NCI-H1092 (cell line): ENCODE measurements at places on chromosomes 6 and 20.

DNA sequence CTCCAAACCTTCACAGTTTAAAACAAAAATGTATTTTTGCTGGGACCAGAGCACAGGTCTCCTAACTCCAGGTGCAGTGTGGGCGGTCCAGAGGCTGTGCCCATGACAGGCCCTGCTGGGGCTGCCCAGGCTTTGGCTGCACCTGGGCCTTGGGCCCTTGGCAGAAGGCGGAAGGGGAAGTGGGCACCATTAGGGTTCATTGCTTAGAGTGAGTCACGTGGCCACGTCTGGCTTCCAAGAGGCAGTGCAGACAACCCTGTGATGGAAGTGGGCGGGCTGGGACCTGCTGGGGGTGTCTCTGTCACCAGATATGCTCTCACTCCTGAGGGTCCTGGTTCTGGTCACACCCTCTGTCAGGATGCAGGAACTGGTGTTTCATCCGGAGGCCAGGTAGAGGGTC lies 302.2 kb downstream of the QKI start:
- no peak for DNase-seq

DNA sequence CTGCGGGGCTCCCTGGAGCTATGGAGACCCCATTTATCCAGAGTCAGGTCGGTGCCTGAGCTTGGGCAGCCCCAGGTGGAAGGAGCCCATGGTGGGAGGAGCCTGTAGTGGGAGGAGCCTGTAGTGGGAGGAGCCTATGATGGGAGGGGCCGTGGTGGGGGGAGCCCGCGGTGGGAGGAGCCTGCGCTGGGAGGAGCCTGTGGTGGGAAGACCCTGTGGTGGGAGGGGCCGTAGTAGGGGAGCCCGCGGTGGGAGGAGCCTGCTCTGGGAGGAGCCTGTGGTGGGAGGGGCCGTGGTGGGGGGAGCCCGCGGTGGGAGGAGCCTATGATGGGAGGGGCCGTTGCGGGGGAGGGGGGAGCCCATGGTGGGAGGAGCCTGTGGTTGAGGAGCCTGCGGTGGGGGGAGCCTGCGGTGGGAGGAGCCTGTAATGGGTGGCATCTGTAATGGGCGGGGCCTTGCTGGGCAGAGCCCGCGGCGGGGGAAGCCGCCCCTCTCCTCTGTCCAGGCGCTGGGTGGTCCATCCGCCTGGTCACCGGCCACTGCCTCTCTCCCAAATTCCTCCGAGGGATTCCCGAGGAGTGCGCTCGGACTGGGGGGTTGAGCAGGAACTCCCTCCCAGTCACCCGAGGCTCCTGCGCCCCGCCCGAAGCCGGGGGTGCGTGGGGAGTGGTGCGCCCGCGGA lies 567 bp upstream of the FNDC11 start:
- DNase-seq, result no peak

DNA sequence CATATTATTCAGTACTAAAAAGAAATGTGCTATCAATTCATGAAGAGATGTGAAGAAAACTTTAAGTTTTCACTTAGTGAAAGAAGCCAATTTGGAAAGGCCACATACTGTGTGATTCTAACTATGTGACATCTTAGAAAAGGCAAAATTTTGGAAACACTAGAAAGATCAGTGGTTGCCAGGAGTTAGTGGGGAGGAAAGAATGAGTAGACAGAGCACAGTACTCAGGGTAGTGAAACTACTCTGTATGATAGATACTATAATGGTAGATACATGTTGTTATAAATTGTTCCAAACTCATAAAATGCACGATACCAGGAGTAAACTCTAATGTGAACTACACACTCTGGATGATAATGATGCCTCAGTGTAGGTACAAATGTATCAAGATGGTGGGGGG lies 14.2 kb downstream of the NCOA3 start:
- no peak for DNase-seq

DNA sequence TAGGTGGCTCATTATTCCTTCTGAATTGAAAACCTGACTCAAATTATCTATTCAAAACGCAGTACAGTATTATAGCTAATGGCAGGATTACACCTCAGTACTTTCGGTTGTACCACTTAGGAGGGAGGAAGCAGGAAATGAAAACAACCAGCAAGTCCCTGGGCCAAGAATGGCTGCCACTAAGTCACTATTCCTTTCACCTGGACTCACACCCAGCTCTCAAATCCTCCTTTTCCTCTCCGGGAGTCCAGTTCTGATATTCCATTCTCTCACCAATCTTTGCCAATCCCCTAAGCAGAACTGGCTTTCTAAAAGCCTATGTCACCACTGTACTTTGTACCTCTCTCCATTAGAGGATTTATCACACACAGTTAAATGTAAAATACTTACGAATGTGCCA lies 20.6 kb downstream of the TMEM242 start:
- DNase-seq, result no peak

- peak; percentile 17 for DNase-seq
Measured at GRCh38 chr20:63223121-63223825, 7.3 kb upstream of the YTHDF1 start.

- DNase-seq, result peak; percentile 1
Measured at GRCh38 chr6:55875400-55875799, at the start of gene BMP5. Gene BMP5 (minus strand): TSS chr6:55875590. CDS start chr6:55874865, 725 bp downstream.

DNA sequence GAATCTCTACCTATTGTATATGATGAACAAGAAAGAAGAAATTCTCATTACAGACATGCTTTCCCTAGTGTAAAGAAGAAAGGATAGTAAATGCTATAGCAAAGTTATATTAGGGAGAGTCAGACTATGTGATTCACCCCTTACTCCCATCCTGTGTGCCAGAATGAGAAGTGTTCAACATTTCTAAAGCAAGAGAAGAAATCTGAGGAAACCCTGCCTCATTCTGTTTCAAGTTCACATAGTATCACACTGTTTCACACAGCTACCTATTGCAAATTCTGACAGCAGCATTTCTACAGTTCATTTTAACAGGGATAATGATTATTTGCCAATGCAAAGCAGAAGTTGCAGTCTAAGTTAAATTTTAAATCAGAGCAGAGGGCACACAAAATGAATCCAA lies 267.2 kb upstream of the TCF21 start:
- no peak for DNase-seq

- no peak for DNase-seq
Measured at GRCh38 chr6:14197118-14197517, 79.5 kb downstream of the CD83 start.

GRCh38 chr6:1080453-1081337 lies 231.2 kb upstream of the FOXQ1 start:
- no peak for DNase-seq
